ENCODE measurements at places on chromosomes 12 and 14. TPM values are rescaled to one million over a fixed set of nuclear protein-coding genes. Genes with fewer than 3 reads are reported as not detected.

GRCh38 chr14:37197421-37198272 lies at the start of gene MIPOL1:
MIPOL1 (plus strand) TSS chr14:37197937; CDS start chr14:37247889, 49,952 bp downstream.
- DNase-seq, result peak; percentile 93

GRCh38 chr14:86756521-86757190 lies 1226.7 kb downstream of the FLRT2 start:
- DNase-seq, result no peak

GRCh38 chr12:65955452-65955851 lies 131.2 kb downstream of the HMGA2 start:
- no peak for DNase-seq

- DNase-seq, result no peak
Measured at GRCh38 chr12:114241973-114242434, 163.9 kb downstream of the TBX5 start.

DNA sequence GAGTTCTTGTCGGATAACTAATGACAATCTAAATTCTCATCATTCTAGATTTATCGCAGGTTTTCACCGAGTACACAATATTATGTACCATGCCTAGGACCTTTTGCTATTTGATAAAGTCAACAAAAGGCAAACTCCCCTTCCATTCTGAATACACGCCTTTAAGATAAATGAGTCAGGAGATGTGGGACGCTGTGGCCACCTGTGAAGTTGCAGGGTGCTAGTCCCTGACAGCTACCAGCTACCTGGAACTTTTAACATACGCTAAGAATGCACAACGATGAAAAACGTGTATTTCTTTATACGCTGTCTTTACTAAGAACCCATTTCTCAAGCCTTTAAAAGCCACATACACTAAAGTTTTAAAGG lies 678 bp downstream of the MDM1 start:
- DNase-seq, result no peak

GRCh38 chr12:92961949-92962348 lies 32.9 kb upstream of the EEA1 start:
- no peak for DNase-seq

DNA sequence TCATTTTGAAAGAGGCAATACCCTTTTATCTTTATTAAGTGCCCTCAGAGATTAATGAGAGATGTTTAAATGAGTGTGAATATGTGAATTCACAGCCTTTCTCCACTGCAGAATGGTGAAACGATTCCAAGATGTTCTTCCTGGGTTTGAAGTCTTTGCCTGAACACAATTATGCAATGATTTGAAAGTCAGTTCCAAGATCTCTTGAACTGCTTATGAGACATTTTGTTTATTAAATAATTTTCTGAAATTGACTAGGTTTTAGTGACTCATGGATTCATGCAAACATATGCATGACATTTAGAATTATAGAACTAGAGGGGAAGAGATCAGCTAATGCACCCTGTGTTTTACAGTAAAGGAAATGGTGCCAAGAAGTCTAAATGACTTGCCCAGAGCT lies 118.1 kb upstream of the SLC38A2 start:
- DNase-seq, result no peak

- no peak for DNase-seq
Measured at GRCh38 chr14:64074961-64075612, 219.1 kb downstream of the ESR2 start.

GLI1 gene
- total RNA-seq, result 3.2 TPM
